NCI-H2171 (cell line): ENCODE measurements at places on chromosomes 5 and 9.

DNA sequence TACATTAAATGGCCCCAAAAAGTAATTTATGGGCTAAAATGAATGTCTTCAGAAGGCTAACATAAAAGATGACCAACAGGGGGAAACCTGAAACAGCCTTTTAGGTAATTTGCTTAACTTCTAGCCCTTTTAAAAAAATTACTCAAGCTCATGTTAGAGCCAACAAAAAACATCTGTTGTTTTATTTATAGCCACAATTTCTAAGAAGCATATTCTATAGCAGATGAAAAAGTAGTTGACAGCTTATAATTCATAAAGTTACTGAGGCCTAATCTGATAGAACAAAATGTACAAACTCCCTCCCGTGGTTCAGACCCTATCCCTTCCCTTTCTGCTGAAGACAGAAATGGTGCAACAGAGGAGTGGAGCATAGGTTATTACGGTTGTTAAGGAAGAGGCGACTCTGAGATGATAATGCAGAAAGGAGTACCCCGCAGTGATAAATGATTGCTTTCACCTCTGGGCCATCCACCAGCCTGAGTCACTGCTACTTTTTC, 46.1 kb downstream of the PIK3R1 start:
- no peak for DNase-seq

GRCh38 chr9:119004618-119004990, 364.6 kb downstream of the BRINP1 start:
- DNase-seq, result no peak

DNA sequence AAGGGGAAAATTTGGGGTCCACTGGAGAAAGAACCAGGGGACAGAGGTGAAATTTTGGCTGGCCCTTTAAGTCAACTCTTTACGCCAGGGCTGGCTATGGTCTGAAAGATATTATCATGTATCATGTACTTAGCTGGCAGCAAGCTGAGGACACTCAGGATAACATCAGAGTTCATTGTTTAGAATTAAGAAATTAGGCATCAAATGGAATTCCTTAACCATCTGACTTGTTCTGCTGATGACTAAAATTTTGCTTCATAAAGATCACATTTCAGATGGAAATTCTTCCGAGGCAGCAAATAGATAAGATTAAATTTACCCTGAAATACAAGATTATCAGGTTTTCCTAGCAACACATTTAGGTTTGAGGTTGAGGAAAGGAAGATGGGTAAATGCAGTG, 269.4 kb upstream of the KLF9 start:
- DNase-seq, result no peak

DNA sequence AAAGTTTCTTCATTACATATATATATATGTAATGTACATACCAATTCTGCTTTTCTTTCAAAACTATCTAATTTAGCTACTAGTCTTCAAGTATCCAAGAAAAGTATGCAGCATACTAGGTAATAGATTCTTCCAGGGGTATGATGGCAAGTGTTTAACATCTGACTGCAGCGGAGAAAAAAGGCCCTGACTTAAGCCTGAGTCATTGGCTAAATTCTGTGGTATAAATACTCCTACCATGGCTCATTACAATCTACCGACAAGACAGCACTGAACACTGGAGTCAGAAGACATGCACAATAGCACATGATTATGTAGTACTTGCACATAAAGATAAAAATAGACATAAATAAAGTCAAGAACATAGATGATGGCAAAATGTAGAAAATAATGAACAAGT, 439.9 kb downstream of the BRINP1 start:
- no peak for DNase-seq

- no peak for DNase-seq
Observed at GRCh38 chr5:39331861-39332381, 32.4 kb downstream of the C9 start.

DNA sequence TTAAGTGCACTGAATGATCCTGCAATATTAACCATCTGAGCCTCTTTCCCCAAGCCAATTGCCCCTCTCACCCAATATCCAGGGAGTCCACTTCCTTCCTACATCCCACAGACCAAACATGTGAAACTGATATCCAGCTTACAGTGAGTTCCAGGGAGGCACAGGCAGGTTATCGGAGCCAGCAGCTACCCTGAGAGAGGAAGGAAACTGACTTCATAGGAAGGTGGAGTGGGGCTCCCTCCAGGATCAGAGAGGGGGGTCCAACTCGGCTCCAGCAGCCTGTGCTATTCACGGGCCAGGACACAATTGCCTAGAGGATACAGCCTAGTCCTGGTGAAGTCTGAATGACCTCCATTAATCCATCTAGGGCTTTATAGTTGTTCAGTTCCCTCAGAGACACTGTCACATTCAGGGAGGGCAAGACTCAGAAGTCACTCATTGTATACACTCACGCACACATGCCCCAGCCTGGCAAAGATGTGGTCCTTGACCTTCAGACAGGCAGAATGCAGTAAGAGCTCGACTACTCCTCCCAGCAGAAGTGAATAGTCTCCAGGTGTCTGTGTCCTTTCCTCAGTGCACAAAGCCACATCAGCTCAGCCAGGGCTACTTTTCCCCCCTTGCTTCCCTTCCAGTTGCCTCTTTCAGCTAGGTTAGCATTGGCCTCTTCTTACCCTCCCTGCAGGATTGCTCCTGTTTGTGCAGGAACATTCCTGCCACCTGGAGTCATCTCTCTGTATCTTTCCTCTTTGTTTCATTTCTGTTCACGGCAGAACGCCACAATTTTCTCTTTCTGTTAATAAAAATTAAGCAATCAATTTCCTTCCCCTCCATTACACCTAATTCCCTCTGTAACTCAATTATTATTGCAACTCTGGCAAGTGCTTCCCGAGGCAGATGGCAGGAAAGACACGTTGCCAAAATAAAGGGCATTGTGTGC, 501.7 kb downstream of the ARHGEF28 start:
- peak; percentile 61 for DNase-seq

- no peak for DNase-seq
Observed at GRCh38 chr9:14323985-14324650, 10.2 kb upstream of the NFIB start.

GRCh38 chr9:34507556-34507955, 15.2 kb downstream of the ENHO start:
- no peak for DNase-seq

DNA sequence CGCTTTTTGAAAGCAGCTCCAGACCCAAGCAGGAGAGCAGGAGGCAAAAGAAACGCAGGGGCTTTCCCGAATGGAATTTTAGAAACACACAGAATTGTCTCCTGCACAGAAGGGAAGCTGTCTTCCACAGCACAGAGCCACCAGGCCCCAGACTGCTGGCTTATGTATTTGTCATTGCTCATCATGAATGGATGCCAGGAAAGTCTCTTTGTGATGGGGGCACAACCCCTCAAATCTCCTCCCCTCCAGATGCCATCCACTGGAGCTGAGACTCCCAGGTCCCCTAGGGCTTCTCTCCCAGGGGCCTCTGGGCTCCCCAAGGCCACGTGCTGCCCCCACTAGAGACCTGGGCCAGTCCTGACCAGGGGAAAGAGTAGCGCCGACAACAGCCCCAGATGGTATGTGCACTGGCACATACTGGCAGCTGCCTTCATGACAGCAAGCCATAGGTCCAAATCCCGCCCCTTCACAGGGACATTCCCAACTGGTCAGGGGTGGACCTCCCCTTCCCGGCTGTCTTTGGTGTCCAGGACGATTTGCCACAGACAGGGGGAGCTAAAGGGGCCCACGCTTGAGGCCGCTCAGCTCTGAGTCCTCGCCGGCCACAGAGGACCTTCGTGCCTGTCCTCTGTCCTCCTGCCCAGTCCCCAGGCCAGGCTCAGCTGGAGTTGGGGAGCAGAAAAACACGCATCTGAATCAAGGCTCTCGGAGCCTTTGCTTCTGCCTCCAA, 127.8 kb downstream of the KCNIP1 start:
- DNase-seq, result no peak

DNA sequence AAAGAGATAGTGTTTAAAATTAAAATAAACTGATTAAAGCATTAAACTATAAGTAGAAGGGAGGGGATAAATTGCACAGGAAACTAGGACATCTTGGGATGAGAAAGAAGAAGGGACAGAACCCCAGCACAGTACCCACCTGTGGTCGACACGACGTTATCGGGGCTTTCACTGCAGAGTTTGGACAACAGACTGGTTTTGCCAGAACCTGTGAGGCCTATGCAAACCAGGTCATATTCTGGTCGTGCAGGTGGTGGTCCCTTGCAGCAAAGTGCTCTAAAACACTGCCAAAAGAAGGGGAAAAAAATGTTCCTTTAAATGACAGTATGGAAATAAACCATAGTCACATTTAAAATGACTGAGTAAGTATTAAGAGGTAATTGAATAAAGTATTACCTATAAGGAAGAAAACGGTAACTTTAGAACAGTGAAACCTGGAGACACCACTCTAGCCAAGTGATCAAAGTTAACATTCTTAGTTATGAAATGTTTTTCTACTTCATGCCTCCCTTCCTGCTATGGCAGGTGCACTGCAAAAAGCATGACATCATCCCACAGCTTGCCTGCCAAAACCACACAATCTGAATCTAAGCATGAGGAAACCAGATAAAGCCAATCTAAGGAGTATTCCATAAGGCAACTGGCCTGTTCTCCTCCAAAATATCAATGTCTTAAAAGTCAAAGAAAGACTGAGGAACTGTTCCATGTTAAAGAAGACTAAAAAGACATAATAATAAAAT, 138.6 kb downstream of the ARL15 start:
- DNase-seq, result no peak

DNA sequence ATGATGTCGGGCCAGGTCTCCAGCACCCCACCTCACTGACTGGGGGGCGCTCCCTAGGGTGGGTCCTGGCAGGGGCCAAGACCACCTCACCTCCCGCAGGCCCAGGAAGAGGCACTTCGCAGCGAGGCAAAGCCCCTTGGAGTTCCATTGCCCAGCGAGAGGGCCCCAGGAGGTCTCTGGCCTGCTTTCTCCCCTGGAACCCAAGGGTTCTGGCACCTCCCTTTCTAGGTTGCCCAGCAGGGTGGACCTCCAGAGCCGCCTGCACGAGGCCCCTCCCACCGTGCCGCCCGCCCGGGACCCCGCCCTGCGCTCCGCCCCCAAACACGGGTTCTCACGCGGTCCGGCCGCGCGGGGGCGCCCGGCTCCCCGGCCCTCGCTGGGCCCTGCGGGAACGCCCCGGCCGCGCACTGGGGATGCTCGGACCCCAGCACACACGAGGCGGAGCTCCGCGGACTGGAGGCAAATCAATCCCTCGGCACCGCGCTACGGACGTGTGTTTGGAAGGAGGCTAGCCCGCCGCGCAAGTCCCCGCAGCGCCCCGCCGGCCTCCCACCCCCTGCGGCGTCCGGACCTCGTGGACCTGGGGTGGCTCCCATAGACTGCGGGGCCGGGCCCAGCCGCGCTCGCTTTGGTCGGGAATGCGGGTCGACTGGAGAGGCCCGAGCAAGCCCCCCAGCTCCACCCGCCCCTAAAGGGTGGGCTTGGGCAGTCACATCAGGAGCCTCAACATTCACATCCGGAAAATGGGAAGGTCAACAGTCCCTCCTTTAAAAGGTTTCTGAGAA, 99.5 kb upstream of the LMX1B start:
- DNase-seq, result peak; percentile 20

GRCh38 chr5:148186248-148187003, 16.4 kb upstream of the SPINK6 start:
- DNase-seq, result no peak

DNA sequence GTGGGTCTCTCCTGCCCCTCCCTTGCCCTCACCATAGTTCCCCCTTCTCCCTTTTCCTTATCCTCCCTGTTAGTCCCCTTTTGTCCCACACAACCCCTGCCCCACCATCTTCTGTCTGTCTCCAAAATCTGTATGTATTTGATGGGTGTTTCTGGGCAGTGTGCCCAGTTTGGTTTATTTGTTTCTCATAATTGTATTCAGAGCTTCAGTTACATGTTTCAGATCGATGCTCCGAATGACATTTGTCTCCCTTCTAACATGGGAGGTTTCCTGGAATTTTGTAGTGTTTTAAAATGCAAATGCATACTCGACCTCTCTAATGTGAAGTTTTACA, 22.2 kb downstream of the FBXL7 start:
- DNase-seq, result no peak

- DNase-seq, result no peak
Observed at GRCh38 chr5:56840597-56840996, 25.2 kb downstream of the MAP3K1 start.
